ENCODE measurements at places on chromosomes 6 and 20.

DNA sequence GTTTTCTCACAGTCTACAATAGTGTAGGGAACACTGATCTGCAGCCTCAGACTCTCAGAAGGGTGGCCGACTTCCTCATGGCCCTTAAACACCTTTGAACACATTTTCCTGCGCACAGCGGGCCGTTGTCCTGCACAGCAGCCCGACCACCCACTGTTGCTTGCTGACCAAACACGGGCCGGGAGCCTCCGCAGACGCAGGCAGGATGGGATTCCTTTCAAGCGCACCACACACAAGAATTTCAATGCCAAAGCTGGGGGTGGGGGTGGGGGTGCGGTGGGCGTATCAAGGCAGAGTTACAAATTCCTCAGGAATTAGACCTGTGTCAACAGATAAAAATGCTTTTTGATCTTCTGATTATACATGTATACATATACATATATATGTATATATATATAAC, 74.5 kb downstream of the HUS1B start:
- DNase-seq: no peak

- no peak for DNase-seq
These were observed 74.1 kb upstream of the TCF21 start for GRCh38 chr6:133814797-133815196.

GRCh38 chr20:59273739-59274357, 26.6 kb upstream of the EDN3 start:
- DNase-seq: no peak

DNA sequence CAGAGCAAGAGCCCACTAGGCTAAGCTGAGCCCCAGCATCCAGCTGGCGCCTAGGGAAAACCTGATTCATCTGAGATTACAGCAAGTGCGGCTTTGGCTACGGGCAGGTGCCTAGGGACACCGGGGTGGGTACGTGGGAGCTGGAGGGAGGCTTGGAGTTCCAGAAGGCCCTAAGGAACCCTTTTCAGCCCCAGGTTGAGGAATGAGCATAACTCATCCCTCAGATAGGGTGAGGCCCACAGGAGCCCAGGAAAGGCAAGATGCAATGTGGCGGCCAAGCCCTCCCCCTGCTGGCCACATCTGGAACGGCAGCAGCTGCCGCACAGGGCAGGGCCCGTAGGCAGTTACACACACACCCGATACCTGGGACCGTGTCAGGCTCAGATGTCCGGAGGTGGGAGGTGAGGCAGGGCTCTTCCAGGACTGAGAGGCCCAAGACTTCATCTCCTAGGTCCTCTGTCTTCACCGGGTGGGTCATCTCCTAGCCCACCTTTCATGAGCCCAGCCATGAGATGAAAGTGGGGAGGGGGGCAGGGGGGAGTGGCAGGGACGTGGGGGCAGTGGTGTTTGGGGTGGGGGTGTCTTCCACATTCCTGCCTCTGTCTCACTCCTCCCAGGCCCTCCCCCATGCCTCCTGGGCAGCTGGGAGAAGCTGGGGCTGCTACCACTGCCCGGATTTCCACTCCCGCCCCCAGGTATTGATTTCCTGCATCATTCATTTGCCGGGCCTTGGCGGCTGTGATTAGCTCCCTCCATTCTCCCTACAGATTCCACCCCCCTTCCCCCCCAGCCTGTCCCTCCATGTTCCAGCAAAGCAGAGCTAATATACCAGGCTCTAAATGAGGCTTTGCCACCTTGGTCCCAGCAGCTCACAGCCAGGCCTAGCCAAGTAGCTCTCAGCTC, 5.5 kb downstream of the MDGA1 start:
- DNase-seq: peak; percentile 45

DNA sequence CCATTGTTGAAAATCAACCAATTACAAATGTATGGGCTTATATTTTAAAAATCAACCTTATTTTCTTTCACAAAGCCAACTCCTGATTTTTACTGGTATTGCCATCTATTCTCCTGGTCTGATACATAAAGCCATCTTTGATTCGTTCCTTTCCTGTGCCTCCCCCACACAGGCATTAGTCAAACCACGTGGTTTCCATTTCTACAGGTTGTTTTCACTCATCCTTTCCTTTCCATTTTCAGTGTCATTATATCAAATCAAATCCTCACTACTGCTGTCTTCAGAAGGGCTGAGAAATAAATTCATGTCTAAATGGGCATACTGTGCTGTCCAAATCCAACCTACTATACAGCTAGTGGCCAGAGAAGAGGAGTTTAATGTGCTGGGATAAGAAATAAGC, 281.3 kb downstream of the FOXC1 start:
- DNase-seq: no peak

- no peak for DNase-seq
These were observed 4.1 kb downstream of the CALHM6 start for GRCh38 chr6:116465246-116465645.
